ENCODE measurements at places on chromosomes 1 and 21. TPM values are rescaled to one million over a fixed set of nuclear protein-coding genes. Genes with fewer than 3 reads are reported as not detected.

RGS13 gene
- total RNA-seq = not detected

GFI1 gene
- 0.53 TPM for total RNA-seq

SMPDL3B gene
- total RNA-seq = 29.2 TPM

VAV3 gene
- 1.7 TPM for total RNA-seq

GBP3 gene
- 17.7 TPM for total RNA-seq

KRTAP20-1 gene
- not detected for total RNA-seq

CNKSR1 gene
- 33.4 TPM for total RNA-seq

CRP gene
- not detected for total RNA-seq

IVL gene
- total RNA-seq = not detected

CA6 gene
- not detected for total RNA-seq

SYT6 gene
- total RNA-seq = not detected

DNA sequence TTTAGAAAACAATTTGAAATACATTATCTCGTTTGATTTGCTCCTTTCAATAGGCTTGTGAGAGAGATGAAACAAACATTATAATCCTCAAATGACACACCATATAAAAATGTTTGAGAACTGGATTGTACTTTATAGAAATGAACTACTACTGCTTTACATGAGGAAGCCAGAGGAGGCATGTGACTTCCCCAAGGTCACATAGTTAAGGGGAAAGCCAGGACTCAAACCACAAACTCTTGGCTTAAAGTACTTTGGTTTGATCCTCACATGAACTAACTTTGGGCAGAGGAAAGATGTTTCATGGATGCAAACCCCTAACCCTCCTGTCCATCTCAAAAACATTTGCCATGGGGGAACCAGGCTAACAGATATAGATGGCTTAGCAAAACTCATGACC lies 4.7 kb downstream of the ARHGEF11 start:
- H3K4me3 ChIP-seq = no peak overlapping the region
- peaks cover 6% of the 10 kb centered on the region for H3K36me3 ChIP-seq
- H3K27me3 ChIP-seq = no peaks in the 10 kb centered on the region
- H3K4me1 ChIP-seq = peaks cover 37% of the 10 kb centered on the region
- H3K27ac ChIP-seq = no peak overlapping the region

DNA sequence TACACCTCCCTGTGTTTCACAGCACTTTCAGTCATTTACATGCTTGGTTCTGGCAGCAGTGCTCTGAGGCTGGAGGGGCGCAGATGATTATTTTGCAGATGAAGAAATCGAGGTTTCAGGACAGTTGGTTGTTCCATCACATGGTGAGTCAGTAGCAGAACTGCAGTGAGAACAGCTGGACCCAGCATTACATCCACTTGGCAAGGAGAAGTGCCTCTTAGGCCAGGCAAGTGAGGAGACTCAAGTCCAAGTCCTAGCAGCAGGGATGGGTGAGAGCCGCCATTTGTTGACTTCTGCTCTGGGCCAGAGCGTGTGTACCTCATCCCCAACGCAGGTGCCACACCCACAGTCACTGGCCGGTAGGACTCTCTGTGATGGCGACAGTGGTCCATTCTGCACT lies 26.8 kb upstream of the EPHA8 start:
- H3K27me3 ChIP-seq = no peaks in the 10 kb centered on the region
- H3K36me3 ChIP-seq = no peaks in the 10 kb centered on the region
- no peaks in the 10 kb centered on the region for H3K4me1 ChIP-seq
- no peak overlapping the region for H3K27ac ChIP-seq
- no peak for DNase-seq

GRCh38 chr21:41095983-41096382 lies 72.0 kb upstream of the BACE2 start:
- no peaks in the 10 kb centered on the region for H3K36me3 ChIP-seq
- DNase-seq = no peak
- H3K4me1 ChIP-seq = no peaks in the 10 kb centered on the region
- H3K4me3 ChIP-seq = no peak overlapping the region

- peak overlapping the region; percentile 92 for H3K27ac ChIP-seq
- H3K27me3 ChIP-seq = no peaks in the 10 kb centered on the region
- H3K4me1 ChIP-seq = peaks cover 67% of the 10 kb centered on the region
Observed at GRCh38 chr1:218490406-218490922, 145.3 kb downstream of the TGFB2 start.

GRCh38 chr1:213931836-213932235 lies 55.9 kb upstream of the PROX1 start:
- no peak overlapping the region for H3K4me3 ChIP-seq
- H3K27ac ChIP-seq = no peak overlapping the region
- no peaks in the 10 kb centered on the region for H3K27me3 ChIP-seq
- H3K36me3 ChIP-seq = no peaks in the 10 kb centered on the region
- no peak for DNase-seq

- no peak for DNase-seq
- no peak overlapping the region for H3K27ac ChIP-seq
- no peaks in the 10 kb centered on the region for H3K36me3 ChIP-seq
- no peaks in the 10 kb centered on the region for H3K27me3 ChIP-seq
- no peak overlapping the region for H3K4me3 ChIP-seq
Observed at GRCh38 chr1:50084389-50084788, 24.3 kb upstream of the ELAVL4 start.

DNA sequence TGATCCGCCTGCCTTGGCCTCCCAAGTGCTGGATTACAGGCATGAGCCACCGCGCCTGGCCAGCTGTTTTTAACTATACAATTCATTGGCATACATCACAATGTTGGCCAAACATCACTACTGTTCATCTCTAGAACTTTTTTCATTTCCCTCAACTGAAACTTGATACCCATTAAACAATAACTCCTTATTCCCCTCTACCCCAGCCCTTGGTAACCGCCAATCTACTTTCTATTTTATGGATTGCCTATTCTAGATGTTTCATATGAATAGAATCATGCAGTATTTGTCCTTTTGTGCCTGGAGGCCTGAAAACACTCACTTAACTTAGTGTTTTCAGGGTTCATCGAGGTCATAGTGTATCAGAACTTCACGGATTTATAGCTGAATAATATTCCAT lies 16.2 kb downstream of the BTF3L4 start:
- no peaks in the 10 kb centered on the region for H3K27me3 ChIP-seq
- no peak overlapping the region for H3K4me3 ChIP-seq
- H3K36me3 ChIP-seq = peaks cover 39% of the 10 kb centered on the region
- no peaks in the 10 kb centered on the region for H3K4me1 ChIP-seq

GRCh38 chr1:233972563-233972950 lies 68.1 kb downstream of the SLC35F3 start:
- H3K36me3 ChIP-seq = no peaks in the 10 kb centered on the region
- no peaks in the 10 kb centered on the region for H3K27me3 ChIP-seq
- no peak for DNase-seq
- H3K4me3 ChIP-seq = no peak overlapping the region

DNA sequence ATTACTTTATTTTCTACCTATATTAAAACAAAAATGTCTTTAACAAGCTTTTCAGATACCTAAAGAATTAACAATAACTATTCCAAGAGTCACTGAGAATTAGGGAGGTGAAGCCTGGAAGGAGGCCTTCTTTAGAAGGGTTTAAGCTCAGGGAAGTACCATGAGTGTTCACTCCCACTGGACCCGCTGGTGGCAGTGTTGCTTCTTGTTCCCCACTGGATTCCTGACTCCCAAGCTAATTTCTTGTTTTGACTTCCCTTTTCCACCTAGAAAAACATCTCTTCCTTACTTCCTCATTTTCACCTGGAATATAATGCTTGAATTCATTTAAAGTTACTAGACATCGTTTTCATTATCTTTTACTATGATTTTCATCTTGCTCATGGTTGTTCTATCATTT lies 264.2 kb downstream of the HMCN1 start:
- H3K27ac ChIP-seq = no peak overlapping the region
- no peak for DNase-seq
- peaks cover 6% of the 10 kb centered on the region for H3K4me1 ChIP-seq
- H3K4me3 ChIP-seq = no peak overlapping the region
- H3K27me3 ChIP-seq = no peaks in the 10 kb centered on the region

- DNase-seq = no peak
- no peaks in the 10 kb centered on the region for H3K27me3 ChIP-seq
- no peak overlapping the region for H3K27ac ChIP-seq
- H3K4me3 ChIP-seq = no peak overlapping the region
- H3K36me3 ChIP-seq = no peaks in the 10 kb centered on the region
Observed at GRCh38 chr1:231724041-231724440, 97.5 kb downstream of the DISC1 start.

GRCh38 chr1:38332649-38333310 lies 286.2 kb upstream of the POU3F1 start:
- no peaks in the 10 kb centered on the region for H3K4me1 ChIP-seq
- no peaks in the 10 kb centered on the region for H3K36me3 ChIP-seq
- no peak for DNase-seq

GRCh38 chr1:71228742-71229365 lies 148.0 kb upstream of the ZRANB2 start:
- H3K27me3 ChIP-seq = no peaks in the 10 kb centered on the region
- no peak for DNase-seq
- no peaks in the 10 kb centered on the region for H3K4me1 ChIP-seq
- no peak overlapping the region for H3K27ac ChIP-seq

GRCh38 chr21:19236209-19236608 lies 832.6 kb upstream of the TMPRSS15 start:
- no peaks in the 10 kb centered on the region for H3K27me3 ChIP-seq
- no peak overlapping the region for H3K4me3 ChIP-seq
- no peaks in the 10 kb centered on the region for H3K4me1 ChIP-seq
- DNase-seq = no peak
- no peaks in the 10 kb centered on the region for H3K36me3 ChIP-seq

GRCh38 chr1:31815307-31815645 lies 546 bp downstream of the SPOCD1 start:
- H3K27me3 ChIP-seq = no peaks in the 10 kb centered on the region
- H3K36me3 ChIP-seq = no peaks in the 10 kb centered on the region
- no peak overlapping the region for H3K27ac ChIP-seq
- H3K4me1 ChIP-seq = peaks cover 5% of the 10 kb centered on the region
- H3K4me3 ChIP-seq = peak overlapping the region; percentile 44

GRCh38 chr1:12600880-12601633 lies 17.0 kb downstream of the DHRS3 start:
- peak overlapping the region; percentile 32 for H3K27ac ChIP-seq
- no peak for DNase-seq
- H3K27me3 ChIP-seq = no peaks in the 10 kb centered on the region
- H3K4me3 ChIP-seq = no peak overlapping the region
- H3K36me3 ChIP-seq = peaks cover 23% of the 10 kb centered on the region
- peaks cover 85% of the 10 kb centered on the region for H3K4me1 ChIP-seq

DNA sequence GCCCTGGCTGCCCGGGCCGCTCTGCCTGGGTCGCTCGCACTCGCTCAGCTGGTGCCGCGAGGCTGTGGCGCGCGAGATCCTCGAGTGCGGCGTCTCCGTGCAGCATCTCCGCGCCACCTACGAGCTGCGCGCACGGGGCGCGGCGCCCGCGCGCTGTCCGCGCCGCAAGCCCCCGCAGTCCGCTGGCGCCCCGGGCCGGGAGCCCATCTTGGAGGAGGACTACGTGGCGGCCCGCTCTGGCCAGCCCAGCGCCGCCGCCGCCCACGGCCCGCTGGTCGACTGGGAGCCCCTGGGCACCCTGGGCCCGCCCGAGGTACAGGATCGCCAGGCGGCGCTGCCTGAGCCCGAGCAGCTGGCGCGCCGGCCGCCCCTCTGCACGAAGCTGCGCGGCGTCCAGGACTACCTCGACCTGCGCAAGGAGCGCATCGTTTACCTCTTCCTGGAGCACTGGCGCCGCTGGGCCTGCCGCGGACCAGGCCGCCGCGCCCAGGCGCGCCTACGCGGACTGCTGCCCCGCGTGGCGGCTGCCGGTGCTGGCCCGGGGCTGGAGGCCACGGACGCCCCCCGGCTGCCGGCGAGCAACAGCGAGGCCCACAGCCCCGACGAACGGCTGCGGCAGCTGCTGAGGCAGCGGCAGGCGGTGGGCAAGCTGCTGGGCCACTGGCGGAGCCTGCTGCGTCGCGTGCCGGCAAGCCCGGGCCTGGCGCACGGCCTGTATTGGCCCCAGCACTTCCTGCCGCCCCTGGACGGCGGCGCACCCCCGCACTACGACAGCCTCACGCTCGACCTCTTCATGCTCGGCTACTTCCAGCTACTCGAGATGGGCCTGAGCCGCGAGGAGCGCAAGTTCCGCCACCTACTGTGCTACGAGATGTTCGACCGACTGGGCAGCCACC lies 10.9 kb downstream of the TNFRSF25 start:
- H3K4me1 ChIP-seq = no peaks in the 10 kb centered on the region
- no peak overlapping the region for H3K4me3 ChIP-seq
- H3K36me3 ChIP-seq = no peaks in the 10 kb centered on the region
- no peaks in the 10 kb centered on the region for H3K27me3 ChIP-seq

- H3K27ac ChIP-seq = no peak overlapping the region
- H3K4me1 ChIP-seq = no peaks in the 10 kb centered on the region
- no peak overlapping the region for H3K4me3 ChIP-seq
- peaks cover 35% of the 10 kb centered on the region for H3K27me3 ChIP-seq
Observed at GRCh38 chr1:241129207-241129960, 227.6 kb downstream of the RGS7 start.

DNA sequence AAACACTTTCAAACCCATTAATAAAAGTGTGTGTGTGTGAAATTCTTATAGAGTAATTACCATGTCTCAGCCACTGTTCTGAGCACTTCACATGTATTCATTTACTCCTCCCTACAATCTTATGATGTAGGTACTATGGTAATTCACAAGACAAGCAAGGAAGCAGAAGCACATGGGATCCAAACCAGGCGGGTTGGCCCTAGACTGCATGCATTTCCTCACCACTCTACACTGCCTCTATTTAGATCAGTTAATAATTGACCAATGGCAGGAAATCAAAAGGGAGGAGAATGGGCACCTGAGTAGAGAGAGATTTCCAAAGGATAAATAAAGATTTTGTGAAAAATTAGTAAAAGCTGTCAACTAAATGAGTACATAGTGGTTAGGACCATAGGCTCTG lies 15.7 kb downstream of the MAP3K21 start:
- H3K4me3 ChIP-seq = no peak overlapping the region
- no peaks in the 10 kb centered on the region for H3K27me3 ChIP-seq
- DNase-seq = no peak
- no peak overlapping the region for H3K27ac ChIP-seq

DNA sequence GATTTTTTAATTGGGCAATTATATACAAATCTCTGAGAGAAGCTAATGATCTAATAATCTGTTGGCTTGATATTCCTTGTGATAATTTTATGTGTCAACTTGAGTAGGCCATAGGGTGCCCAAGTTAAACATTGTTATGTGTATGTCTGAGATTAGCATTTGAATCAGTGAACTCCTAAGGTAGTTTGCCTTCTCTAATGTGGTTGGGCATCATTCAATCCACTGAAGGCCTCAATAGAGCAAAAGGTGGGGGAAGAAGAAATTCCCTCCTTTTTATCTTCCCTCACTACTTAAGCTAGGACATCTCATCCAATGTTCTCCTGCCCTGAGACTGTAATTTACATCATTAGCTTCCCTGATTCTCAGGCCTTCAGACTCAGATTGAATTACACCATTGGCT lies 394.5 kb downstream of the LMO4 start:
- H3K4me3 ChIP-seq = no peak overlapping the region
- H3K4me1 ChIP-seq = no peaks in the 10 kb centered on the region
- no peaks in the 10 kb centered on the region for H3K27me3 ChIP-seq

- no peak overlapping the region for H3K4me3 ChIP-seq
- no peaks in the 10 kb centered on the region for H3K27me3 ChIP-seq
- DNase-seq = no peak
- no peaks in the 10 kb centered on the region for H3K4me1 ChIP-seq
- H3K36me3 ChIP-seq = no peaks in the 10 kb centered on the region
Observed at GRCh38 chr1:183847641-183848040, 42.7 kb downstream of the RGL1 start.

- no peaks in the 10 kb centered on the region for H3K27me3 ChIP-seq
- no peak overlapping the region for H3K27ac ChIP-seq
- no peaks in the 10 kb centered on the region for H3K36me3 ChIP-seq
- H3K4me3 ChIP-seq = no peak overlapping the region
- no peak for DNase-seq
- peaks cover 7% of the 10 kb centered on the region for H3K4me1 ChIP-seq
Observed at GRCh38 chr1:99538618-99538956, 107.3 kb upstream of the PALMD start.

All from PC-9 (cell line).